ENCODE measurements at places on chromosomes 5 and 9.

- DNase-seq, result no peak
Observed at GRCh38 chr9:129163753-129164152, 14.3 kb downstream of the IER5L start.

DNA sequence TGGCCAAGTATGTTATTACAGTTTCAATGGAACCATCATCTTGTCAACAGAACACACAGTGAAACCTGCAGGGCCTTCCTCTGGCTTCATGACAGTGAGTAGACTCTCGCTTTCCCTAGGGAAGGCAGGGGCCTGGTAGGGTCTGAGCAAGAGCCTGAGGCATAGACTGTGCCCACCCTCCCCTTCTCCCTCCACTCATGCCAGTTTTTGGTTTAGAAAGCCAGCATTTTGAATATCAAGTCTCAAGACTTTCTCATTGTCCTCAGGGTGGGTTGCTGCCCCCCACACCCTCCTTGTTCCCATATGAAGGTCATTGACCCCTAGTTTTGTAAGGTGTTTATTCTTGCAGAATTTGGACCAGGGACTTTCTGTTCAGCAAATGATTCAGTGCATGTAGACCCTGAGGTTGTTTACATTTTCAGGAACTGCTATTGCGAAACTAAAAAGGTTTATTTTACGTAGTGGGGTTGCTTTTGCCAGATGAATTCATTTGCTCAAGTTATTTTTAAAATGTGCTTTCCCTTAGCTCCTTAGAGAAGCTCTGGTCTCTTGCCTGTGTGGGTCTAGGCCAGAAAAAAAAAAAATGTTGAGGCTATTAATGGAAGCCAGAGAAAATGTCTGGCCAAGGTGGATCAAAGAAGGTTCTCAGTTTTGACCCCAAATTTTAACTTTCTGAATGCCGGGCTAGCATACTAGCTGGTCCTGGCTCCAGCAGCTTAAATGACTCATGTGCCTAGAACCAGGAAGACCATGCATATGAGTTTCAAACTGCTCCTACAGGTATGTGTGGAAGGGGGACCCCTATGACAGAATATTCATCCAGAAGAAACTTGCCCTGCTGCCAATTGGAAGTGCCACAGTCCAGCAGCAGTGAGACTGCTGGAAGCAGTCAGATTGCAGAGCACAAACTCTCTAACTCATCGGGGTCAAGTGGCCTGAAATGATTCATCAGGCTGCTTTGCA, 10.1 kb upstream of the MOB3B start:
- no peak for DNase-seq

DNA sequence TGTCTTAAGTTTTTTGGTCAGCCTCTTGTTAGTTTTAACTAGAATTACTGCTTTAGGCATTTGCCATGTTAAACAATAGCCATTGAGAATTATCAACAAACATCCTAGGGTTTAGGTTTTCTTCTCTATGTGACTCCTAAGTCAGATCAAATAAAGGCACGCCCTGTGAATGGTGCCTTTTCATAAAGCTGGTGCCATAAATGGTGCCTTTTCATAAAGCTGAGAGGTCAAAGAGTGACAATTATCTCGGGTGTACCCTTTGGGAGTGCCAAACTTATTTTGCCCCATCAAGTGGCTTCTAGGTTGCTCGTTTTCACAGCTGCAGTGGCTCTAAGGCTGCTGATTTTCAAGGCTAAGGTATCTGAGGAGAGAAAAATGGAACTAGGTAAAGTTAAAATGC, 391.6 kb downstream of the DMRTA1 start:
- no peak for DNase-seq

GRCh38 chr9:36187414-36187813, 3.3 kb upstream of the CLTA start:
- DNase-seq, result no peak

DNA sequence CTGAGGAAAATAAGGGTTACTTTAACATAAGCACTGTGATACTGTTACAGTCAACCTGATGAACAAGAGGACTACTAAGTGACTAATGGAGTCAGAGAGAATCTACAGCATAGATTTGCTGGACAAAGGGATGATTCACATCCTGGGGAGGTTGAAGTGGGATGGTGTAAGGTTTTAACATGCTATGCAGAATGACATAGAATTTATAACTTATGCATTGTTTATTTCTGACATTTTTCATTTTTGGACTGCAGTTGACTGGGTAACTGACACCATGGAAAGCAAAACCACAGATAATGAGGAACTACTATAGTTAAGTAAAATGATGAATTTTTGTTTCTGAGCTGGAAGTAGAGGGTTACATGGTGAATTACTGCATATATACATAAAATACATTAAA, 389.2 kb downstream of the MAT2B start:
- DNase-seq, result no peak

GRCh38 chr5:91382530-91383026, 539 bp downstream of the ARRDC3 start:
- DNase-seq, result peak; percentile 25

DNA sequence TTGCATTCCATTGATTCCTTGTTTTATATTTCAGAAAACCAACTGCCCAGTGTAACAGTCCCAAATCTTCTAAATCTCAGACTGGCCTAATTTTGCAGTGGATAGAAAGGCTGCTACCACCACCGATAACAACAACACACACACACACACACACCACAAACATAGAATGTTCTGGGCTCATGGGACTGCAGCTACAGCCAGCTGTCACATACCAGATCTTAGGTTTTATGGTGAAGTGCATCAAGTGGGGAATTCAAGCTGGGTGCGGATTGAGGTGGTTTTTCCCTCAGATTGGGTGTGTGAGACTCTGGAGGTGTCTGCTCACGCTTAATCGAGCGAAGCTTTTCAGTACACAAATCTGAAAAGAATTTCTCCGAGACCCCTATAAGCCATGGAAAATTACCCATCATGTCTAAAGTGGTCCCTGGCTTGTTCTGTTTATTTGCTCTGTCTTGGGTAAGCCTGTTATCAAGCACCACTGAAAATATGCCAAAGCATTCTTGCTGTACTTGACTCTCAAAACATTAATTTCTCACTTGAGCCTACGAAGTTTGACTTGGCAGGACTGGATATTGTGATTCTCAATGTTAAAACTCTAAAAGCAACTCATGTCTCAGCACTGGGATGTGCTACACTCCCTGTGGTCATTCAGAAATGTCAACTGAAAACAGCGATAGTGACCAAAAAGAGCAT, 71.1 kb downstream of the ALDH7A1 start:
- DNase-seq, result no peak

- DNase-seq, result no peak
Observed at GRCh38 chr5:156208271-156208670, 118.7 kb upstream of the SGCD start.
